Activated T-helper 1 cell treated with anti-CD3 and anti-CD28 coated beads, Interleukin-12 subunit alpha, Interleukin-12 subunit beta, Interleukin-2, Interleukin-4 antibody, amounts not matched to agents 30 ng/mL and 10 ng/mL and 1 ng/mL, durations not matched to agents 14 hours and 24 hours and 36 hours (primary cell): ENCODE measurements at places on chromosomes 7 and 10. TPM values are rescaled to one million over a fixed set of nuclear protein-coding genes. Genes with fewer than 3 reads are reported as not detected.

GRCh38 chr10:58994226-58995057 is 182.0 kb upstream of the PHYHIPL start:
- DNase-seq: no peak

DNA sequence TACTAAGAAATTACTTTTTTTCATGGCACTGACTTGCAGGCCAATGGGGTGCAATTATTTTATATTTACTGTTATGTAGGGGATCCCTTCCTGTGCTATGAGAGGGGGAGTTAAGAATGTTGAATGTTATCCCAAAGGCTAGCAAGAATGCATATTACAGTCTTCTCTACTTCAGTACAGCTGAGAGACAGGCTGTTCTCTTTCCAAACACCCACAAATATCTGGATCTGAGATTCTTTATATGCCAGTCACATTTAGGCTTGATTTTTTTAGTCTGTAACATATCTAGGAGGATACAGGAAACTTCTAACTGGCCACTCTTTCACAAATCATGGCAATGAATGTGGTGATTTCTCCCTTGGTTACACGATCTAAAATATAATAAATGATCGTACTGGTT is 266.4 kb upstream of the FZD8 start:
- DNase-seq: no peak

GRCh38 chr10:79380125-79380945 is 33.1 kb downstream of the PPIF start:
- no peak for DNase-seq

GRCh38 chr10:118542205-118542604 is 53.2 kb downstream of the PRLHR start:
- no peak for DNase-seq

- DNase-seq: no peak
These were observed 501.1 kb downstream of the TNS3 start for GRCh38 chr7:47080816-47081215.

DNA sequence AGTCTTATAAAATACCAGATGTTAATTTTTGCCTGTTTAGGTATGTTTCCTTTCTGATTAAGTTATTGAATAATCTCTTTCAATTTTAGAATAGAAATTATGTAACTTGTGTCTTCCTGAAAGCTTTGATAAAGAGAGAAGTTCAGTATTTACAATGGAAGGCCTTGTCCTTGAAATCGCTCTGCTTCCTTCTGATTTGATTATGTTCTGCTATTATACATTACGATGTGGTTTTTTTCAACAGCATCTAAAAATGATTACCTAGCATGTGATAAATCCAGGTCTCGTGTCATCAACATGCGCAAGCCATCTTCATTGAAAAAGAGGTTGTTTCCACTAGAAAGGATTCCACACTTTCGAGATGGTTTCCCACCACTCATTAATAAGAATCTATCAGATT is 96.5 kb upstream of the SLC26A5 start:
- no peak for DNase-seq

DNA sequence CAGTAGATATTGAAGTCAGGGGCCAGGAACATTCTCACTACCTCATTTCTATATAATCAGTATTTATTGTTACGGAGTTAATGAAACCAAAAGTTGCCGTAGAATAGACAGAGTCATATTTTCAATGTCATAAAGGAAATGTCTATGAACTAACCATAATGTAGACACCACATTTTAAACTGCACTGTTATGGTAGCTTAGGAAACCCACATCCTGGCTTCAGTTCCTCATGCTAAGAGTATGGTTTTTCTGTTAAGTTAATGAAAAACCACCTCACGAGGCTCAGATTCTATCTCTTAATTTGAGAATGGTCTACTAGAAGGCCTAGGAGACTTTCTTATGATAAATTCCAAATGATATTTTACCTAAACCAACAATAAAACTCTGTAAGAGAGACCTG is 166.5 kb downstream of the TMEM26 start:
- DNase-seq: peak; percentile 12

GRCh38 chr10:31803606-31804351 is 124.9 kb downstream of the ARHGAP12 start:
- no peak for DNase-seq

GRCh38 chr10:69703766-69704630 is 74.0 kb downstream of the FAM241B start:
- DNase-seq: no peak

DNA sequence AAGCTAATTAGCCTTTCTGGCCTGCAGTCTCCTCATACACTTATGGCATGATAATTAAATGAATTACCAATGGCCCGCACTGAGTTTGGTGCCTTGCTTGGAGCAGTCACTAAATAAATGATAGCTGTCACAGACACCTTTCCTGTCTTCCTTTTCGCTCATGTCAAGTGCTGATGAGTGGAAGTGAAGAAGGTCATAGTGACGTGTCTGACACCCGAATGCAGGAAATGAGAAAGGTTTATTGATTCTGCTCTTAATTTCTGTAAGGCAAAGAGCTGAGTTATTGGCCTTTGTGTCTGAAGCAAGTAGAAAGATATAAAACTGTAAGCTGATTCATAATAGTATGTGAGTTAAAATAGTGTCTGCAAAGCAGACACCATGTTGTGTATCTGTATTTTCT is 13.2 kb upstream of the ESYT2 start:
- no peak for DNase-seq

DNA sequence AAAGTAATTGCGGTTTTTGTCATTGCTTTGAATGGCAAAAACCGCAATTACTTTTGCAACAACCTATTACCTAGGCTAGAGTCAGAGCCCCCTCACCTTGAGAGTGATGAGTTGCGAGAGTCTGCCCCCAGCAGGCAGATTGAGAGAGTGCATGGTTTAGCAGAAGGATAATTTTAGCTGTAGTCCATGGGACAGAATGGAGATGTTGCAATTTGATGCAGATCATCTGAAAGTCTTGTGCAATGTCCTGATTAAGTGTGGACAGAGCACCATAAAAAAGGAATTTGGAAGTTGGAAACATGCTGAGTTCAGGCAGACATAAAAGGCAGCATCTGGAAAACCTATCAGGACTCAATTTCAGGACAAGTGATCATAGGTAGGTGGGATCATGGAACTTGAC is 48.7 kb downstream of the GPR141 start:
- DNase-seq: no peak

- no peak for DNase-seq
These were observed 16.4 kb downstream of the NACAD start for GRCh38 chr7:45072131-45073030.

DNA sequence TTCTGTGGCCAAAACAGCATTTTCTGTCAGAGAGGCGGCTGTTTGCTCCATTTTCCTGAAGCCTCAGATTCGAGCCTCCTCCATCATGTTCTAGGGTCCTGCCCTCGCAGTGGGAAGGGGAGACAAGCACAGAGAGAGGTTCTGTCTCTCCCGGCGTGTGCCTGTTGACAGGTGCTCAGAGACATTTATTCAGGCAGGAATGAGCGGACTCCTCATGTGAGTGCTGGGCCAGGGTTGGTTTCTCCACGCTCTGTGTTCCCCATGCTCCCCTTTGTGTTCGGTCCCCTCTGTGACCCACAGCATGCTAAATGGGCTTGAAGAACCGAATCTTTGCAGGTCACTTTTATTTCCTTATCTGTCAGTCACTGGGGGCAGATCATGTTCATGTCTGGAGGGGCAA is 374.6 kb downstream of the GLRX3 start:
- no peak for DNase-seq

DNA sequence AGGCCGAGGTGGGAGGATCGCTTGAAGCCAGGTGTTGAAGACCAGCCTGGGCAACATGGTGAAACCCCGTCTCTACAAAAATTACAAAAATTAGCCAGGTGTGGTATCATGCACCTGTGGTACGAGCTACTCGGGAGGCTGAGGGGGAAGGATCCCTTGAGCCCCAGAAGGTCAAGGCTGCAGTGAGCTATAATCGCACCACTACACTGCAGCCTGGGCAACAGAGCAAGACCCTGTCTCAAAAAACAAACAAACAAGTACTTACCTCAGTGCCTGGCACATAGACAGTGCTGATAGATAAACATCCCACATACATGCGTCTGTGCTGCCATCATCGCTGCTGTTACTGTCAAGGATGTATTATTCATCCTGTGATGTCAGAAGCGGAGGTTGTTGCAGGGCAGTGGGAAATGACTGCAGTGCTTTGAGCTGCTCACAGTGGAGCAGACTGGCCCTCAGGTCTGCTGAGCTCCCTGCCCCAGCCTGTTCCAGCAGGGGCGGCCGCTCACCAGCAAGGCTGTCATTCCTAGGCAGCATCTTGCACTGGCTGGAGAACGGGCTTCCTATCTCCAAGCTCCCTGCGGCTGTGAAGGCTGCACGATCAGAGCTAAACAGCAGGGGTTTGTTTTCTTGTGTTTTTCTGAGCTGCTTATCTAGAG is 18.6 kb downstream of the FOXK1 start:
- DNase-seq: no peak

The NUPR2 gene
- total RNA-seq: not detected in 2 replicates

The PHYHIPL gene
- not detected in 2 replicates for total RNA-seq

The TSPAN12 gene
- total RNA-seq: not detected in 2 replicates

The TEX36 gene
- total RNA-seq: not detected in 2 replicates

The ASZ1 gene
- not detected in 2 replicates for total RNA-seq

The VAX1 gene
- not detected in 2 replicates for total RNA-seq

The CCL24 gene
- total RNA-seq: not detected in 2 replicates

The SLC13A4 gene
- total RNA-seq: not detected in 2 replicates

The PNLIPRP3 gene
- not detected in 2 replicates for total RNA-seq
